ENCODE measurements at places on chromosomes 12 and 14.

DNA sequence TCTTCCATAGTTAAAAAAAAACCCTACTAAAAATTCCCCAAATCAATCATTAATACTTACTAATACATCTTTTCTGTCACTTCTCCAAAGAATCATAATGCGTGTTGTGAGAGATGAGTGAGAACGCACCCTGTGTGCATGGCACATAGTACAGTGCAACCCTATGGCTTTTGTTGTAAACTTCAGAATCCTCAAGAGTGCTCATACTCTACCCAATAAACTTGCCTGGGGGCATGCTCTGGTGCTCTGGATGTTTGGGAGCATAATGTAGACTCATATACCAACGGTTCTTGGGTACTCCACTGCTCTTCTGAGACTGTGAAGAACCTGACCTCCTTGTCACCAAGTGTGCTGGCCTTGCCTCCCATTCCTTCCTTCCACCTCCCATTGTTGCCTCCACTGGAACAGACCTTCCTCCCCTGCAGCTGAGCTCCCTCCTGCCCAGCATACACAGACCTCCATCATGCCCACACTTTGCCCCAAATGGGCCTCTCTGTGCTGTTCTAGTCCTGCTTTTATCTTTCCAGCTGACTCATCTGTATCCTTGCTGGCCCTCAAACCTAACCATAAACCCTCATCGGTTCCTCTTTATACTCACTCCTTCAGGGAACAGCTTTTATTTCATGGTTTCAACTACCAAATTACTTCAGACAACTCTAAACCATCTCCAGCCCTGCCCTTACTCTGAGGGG, 8.9 kb downstream of the DCP1B start:
- DNase-seq, result no peak

DNA sequence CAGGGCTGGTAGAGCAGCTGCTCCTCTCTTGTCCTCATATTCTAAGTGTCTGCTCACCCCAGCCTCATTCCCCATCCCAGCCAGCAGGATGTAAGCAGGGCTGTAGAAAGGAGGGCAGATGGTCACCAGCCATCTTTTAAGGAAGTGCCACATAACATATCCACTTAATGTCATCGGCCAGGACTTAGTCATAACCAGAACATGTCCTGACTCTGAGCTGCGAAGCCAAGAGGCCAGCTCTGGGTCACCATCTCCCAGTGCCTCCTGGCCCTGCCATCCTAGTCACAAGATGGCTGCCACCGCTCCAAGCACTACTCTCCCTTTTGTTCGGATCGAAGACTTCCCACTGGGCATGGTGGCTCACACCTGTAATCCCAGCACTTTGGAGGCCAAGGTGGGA, 123.9 kb downstream of the PLXNC1 start:
- no peak for DNase-seq

- no peak for DNase-seq
Measured at GRCh38 chr12:71755146-71755892, 656 bp downstream of the RAB21 start.

- no peak for DNase-seq
Measured at GRCh38 chr12:15494329-15495046, 172.2 kb downstream of the PTPRO start.

- DNase-seq, result no peak
Measured at GRCh38 chr14:48111151-48111550, 435.7 kb upstream of the MDGA2 start.

DNA sequence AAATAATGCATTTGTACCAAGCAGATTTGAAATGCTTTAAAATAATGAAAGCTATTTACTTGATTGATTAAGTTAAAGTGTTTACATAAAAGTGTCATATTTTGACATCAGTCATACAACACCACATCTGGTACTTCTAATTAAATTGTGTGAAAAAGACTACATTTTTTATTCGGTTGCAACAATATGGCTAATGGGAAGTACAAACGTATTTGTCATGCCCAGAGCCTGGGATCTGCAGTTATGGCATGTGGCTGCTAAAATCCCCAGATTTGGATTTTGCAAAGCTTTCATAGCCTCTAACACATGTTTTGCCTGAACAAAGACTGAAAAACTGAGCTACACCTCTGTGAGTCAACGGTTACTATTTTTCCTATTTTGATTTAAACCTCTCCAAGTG, 66.6 kb downstream of the LLPH start:
- DNase-seq, result no peak

DNA sequence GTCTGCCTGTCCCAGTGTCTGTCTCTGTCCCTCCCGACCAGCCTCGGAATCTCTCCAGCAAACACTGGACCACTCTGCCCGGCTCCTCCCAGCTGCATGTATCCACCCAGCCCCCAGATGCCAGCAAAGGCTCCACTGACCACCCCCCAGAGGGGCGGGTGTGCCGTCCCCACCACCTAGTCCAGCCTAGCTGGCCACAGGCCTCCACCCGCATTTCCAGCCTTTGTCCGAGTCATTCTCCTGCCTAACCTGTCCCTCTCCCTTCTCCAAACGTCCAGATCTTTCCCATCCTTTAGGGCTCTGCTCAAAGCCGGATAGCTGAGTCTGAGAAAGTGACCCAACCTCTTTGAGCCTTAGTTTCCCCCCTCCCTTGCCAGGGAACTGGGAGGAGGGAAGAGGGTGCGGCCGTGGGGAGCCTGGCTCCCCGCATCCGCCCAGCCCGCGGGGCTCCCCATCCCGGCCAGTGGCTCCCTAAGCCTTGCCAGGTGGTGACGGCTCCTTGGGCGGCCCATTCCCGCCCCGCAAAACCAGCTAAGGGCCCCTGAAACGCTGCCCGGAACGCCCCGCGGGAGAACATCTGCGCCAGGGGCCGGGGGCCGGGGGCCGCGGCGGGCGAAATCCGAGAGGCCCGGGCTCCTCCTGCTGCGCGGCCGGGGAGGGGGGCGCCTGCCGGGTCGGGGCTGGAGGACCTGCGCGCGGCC, 34.6 kb upstream of the ANKRD9 start:
- no peak for DNase-seq

- no peak for DNase-seq
Measured at GRCh38 chr12:114096461-114096860, 130.3 kb upstream of the RBM19 start.

GRCh38 chr12:66059666-66060065, 70.9 kb downstream of the LLPH start:
- no peak for DNase-seq

- no peak for DNase-seq
Measured at GRCh38 chr14:81771651-81772275, 238.1 kb upstream of the SEL1L start.

DNA sequence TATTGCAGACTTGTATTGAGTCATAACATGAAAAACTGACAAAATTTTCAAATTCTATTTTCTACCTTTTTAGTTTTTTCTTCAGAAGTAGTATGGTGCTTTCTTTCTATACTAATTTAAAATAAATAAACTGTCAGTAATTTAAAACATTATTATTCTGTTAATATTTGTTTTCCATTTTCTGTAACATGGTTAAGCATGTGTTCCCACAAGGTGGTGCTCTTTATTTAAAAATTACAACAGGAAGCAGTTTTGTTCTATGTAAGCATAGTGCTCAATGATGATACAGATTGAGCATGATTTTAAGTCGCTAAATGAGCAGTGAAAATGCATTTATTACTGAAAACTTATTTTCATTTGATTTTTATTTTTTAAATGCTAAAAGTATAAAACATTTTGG, 114.6 kb downstream of the PPFIA2 start:
- DNase-seq, result peak; percentile 9

DNA sequence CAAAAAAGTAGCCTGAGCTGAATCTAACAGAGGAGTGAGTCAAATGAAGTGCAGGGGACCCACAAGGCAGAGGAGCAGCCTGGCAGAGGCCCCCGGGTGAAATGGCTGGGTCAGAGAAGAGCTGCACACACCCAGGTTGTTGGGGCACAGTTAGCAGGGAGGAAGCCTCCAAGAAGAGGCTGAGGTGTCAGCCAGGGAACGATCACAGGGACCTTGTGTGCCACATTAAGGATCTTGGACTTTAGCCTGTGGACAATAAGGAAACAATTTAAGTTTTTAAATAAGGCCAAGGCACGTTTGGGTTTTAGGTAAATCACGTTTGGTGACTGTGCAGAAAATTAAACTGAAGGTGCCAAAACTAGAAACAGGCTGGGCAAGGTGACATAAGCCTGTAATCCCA, 35.1 kb downstream of the OR10P1 start:
- no peak for DNase-seq

- DNase-seq, result no peak
Measured at GRCh38 chr12:16187660-16188059, 89.8 kb downstream of the SLC15A5 start.

DNA sequence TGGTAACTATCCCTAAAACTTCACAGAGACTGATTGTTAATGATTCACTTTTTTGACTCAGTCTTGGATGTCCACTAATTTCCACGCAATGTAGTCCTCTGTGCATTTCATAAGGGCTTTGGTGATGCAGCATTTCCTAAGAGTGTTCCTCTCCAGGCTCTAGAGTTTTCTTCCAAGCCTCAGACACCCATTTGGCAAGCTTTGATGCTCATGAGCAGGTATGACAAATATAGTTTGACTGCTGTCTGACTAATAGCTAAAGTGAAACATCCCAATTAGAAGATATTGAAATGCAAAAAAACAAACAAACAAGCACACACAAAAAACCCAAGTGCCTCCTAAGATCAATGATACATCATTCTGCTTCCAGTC, 1.5 kb upstream of the VAMP1 start:
- DNase-seq, result no peak

DNA sequence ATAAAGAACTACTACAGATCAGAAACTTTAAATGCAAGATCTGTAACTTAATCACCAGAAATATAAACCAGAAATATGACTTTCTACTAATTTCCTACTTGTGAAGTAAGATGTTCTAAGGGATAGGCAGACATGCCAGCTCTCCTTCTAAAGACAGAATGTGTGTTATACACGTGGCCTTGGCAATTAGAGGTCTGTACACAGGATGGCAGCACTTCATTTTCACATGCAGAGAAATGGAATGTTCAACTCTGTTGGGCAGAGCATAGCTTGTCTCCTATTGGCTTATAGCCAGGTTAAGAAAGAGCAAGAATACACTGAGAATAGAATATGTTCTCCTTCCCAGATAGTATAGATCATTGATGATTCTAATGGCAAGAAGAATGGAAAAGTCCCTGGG, 403.8 kb downstream of the DAD1 start:
- DNase-seq, result no peak

DNA sequence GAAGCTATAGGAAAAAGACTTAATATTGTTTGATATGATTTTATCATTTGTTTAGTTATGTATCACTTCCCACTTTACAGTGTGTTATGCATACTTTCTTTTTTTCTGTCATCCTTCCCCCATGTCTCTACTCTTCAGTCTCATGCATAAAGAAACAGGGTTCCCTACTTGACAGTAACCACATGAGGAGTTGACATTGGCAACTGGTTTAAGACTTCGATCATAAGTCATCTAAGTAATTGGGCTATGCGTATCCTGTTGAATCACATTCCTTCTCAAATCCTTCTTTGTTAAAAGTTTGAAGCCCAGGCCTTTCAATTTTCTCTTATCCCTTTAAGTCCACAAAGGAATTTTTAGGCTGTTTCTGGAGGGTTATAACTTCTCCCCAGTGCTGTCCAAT, 358.7 kb downstream of the RAD51B start:
- DNase-seq, result no peak

- DNase-seq, result no peak
Measured at GRCh38 chr12:96134200-96134599, 60.0 kb upstream of the ELK3 start.

DNA sequence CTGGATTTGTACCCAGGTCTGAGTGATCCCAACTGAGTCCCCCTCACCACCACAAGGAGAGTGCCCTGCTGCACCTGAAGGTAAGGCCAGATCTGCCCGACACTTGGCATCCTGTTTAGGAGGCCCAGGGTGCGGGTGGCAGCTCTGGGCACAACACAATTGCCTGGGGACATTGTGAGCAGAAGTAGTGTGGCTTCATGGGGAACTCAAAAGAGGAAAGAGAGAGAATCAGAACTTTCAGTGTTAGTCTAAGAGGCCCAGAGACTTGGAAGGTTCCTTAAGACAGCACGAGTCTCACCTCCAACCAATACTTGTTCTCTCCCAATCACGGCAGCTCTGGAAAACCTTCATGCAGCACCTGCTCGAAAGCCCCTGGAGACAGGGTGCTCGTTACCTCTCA, 6.6 kb upstream of the SLC8B1 start:
- no peak for DNase-seq

GRCh38 chr12:69515394-69515930, 45.3 kb downstream of the FRS2 start:
- no peak for DNase-seq

DNA sequence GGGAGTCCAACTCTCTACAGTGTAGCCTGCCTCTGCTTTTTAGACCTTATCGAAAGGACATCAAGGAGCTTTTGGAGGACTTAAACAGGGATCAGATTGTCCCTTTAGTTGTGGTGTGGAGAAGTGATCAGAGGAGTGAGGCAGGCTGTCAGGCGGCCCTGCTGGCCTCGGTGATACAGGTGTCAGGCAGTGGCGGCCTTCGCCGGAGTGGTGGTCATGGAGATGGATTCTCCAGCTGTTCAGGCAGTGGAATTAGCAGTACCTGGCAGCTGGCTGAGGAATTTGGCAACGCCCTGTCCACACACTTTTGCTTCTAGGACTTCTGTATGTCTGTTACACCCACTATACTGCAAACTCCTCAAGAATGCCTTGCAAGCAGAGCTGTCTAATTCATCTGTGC, 4.2 kb upstream of the CLMN start:
- DNase-seq, result no peak

DNA sequence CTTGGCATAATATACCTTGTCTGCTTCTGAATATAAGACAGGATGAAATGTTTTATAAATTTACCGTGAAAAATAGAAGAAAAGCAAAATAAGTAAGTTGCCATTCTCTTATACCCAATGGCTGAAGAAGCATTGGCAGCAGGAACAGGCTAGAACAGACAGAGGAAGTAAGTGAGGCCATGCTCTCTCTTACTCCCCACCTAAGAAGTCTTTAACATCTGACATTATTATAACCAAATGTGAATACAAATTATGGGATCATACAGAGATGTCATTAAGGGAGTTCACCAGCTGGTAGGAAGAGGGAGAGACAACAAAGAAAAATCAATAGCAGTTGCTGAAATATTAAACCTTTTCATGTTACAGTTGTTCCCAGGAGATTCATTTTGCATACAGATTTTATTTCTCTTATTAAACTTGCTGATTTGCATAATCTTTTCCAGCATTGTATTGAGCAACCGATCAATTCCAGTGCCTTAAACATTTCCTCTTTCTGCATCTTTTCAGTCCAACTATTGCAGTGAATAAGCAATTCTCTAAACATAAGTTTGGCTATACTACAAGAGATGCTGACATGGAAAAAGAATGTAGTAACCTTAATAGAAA, 270.6 kb downstream of the SLC6A15 start:
- DNase-seq, result no peak

- no peak for DNase-seq
Measured at GRCh38 chr12:68621472-68622081, 10.9 kb downstream of the RAP1B start.

GRCh38 chr12:109125791-109126190, 9.4 kb downstream of the ACACB start:
- no peak for DNase-seq

GRCh38 chr12:92779902-92780301, 77.1 kb downstream of the PLEKHG7 start:
- DNase-seq, result no peak
